ENCODE measurements at places on chromosomes 3 and 15.

DNA sequence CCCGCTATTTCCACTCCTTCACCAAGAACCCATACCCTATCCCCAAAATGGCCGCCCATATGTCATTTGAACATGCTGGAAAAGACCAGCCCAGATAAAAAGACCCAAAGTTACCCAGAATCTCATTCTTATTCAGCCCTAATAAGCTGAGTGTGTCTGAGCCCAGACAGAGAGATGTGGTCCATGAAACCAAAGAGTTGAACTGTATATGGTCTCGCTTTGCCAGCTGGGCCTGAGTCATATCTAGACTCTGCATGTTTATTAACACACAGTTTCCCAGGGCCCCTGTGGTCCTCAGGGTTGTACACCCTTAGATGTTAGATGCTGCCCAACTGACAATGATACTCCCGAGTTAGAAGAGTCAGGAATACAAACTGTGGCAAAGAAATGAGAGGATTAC, 201.9 kb upstream of the STRIT1 start:
- no peak for DNase-seq

DNA sequence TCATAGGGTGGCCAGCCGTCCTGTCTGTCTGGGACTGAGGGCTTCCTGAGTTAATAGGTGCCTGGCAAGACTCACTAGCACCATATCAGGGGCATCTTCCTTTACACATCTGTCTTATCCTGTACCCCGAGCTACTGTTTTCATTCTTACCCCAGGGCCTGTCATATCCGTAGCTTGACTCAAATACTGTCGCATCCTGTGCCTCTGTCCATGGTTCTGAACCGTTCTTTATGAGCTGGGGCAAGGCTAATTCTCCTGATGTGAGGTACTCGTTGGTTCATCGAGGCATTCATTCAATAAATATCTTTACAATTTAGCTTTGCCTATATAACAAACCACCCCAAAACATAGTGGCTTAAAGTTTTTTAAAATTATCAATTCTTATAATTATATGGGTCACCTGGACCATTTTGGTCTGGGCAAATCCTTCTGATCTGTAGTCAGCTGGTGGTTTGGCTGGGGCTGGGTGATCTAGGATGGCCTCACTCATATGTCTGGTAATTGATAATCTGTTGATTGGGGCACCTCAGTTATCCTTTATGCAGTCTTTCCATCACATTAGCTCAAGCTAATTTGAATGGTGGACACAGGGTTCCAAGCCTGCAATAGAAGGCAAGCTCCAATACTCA, 121.2 kb downstream of the TLE3 start:
- no peak for DNase-seq

DNA sequence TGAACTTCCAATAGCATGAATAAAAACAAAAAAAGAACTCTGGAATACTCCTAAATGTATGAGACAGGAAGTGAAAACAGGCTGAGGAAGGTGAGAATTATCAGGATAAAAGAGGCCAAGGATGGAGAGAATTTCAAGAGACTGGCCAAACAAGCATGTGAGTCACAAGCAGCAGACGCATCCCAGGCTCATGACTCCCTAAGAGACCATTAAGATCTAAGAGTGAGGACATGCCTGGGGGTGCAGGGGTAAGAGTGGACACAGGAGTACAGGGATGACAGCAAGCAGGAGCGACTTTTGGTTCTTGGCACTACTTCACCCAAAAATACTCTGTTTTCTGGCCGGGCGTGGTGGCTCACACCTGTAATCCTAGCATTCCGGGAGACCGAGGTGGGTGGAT, 7.1 kb downstream of the SCAMP2 start:
- no peak for DNase-seq

DNA sequence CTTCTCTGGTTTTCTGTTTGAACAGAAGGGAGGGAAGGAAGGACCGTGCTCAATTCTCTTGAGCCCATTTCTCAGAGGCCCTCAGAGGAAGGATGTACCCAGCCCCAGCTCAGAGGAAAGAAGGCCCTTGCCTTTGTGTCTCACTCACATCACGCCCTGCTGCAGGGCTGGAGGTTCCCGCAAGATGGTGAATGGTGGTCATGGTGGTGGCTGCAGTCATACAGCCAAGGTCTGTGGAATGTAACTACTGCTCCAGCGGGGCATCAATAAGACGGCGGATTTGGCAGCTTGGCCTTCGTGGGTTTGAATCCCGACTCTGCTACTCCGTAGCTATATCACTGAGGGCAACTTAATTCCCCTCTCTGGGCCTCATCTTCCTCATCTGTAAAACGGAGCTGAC, 62.9 kb downstream of the SLC6A1 start:
- DNase-seq: no peak

- DNase-seq: no peak
These were observed 20.2 kb downstream of the NBEAL2 start for GRCh38 chr3:46999516-47000197.

- no peak for DNase-seq
These were observed 24.9 kb upstream of the TPRG1 start for GRCh38 chr3:189146848-189147247.

- no peak for DNase-seq
These were observed 46.7 kb upstream of the ABHD2 start for GRCh38 chr15:89041507-89041906.

- no peak for DNase-seq
These were observed 682 bp downstream of the ITPKA start for GRCh38 chr15:41494190-41494921.

- DNase-seq: no peak
These were observed 84.1 kb downstream of the WNT5A start for GRCh38 chr3:55402886-55403609.

DNA sequence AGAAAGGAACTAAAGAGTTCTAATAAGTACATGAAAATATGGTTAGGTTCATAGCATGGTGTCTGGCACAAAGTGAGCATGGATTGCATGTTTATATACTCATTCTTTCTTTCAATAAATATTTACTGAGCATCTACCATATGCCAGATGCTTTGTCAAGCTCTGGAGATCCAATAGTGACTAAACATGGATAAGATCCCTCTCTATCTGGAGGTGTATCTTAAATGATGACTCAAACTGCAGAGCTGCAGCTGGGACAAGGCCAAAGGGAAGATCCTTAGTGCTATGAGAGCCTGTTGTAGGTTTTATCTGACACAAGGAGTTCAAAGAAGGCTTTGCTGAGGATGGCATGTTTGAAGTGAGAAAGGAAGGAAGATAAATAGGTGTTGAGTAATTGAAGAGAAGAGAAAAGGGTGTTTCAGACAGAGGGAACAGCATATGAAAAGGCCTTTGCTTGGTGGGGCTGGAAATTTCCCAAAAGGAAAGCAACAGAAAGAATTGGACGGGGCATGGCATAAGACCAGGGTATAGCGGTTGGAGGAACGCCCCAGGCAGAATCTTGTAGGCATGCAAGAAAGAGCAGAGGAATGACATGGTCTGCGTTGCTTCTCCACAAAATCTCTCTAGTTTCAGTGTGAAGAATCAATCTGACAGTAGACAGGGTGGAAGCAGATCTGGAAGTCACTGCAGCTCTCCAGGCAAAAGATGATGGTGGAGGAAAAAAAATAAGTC, 239.9 kb upstream of the LRTM1 start:
- no peak for DNase-seq

- peak; percentile 20 for DNase-seq
These were observed 294.0 kb downstream of the DIPK2A start for GRCh38 chr3:144265542-144266100.

DNA sequence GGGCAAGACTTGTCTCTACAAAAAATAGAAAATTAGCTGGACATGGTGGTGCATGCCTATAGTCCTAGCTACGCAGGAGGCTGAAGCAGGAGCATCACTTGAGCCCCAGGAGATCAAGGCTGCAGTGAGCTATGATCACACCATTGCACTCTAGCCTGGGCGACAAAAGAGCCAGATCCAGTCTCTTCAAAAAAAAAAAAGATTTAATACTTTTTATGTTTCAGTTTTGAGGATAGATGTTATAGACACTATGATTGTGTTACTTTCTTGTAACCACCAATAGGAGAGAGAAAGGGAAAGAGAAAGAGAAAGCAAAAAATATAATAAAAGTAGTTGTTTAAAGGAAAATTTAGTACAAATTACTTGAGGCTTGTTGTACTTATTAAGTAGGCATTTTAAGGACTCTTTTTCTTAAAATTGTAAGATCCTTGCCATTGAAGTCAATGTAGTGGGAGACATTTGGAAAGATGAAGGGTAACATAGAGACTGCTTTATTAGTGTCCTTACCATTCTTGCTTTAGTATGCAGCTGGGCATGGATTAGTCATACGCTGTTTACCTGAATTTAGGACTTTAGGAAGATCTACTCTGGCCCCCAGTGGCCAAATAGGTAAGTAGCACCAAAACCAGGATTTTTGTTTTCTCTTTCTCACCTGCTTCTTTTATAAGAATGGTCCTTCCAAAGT, 35.1 kb upstream of the ZDHHC23 start:
- DNase-seq: peak; percentile 21

DNA sequence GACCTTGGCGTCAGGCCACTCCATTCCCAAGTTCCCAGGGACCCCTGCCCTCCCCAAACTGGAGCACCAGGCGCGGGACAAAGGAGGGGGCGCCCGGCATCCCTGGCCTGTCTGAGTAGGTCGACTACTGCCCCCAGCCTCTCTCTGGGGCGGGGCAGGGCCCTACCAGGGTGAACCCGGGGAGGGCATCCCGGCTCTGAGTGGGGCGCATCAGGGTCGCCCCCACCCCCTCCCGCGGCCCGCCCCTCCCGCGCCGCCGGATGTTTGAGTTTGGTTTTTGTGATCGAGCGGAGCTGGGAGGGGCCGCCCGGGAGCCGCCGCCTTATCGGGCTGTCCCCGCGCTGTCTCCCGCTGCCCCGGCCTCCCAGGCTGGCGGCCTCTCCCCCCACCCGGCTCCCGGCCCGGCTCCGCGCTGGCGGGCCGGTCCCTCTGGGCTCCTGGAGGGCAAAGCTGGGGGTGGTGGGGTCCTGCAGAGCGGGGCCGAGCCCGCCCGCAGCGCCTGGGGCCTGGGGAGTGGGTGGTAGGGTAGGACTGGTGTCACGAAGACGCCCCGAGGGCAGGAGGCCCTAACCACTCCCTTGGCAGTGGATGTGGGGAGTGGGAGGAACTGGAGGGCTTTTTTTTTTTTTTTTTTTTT, 47.2 kb upstream of the SMAD6 start:
- DNase-seq: no peak

DNA sequence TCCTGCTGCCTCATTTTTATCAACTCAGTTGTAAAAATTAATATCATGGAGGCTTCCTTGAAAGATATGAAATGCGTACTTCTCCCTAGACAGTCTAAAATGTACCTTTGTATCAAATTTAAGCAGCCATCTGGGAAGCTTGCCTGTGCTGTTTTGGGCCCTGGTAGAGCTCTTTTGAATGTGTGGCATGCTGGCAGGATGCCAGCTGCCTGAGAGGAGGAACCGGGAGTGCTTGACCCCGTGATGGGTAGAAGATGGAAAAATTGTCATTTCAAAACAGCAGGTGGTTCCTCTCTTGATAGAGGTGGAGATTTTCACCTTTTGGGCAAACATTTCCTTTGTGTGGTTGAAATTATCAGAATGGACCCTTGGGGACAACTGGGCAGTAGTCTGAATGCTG, 245.3 kb downstream of the RPLP1 start:
- peak; percentile 32 for DNase-seq

- no peak for DNase-seq
These were observed 72.3 kb downstream of the PIAS1 start for GRCh38 chr15:68126396-68126795.

DNA sequence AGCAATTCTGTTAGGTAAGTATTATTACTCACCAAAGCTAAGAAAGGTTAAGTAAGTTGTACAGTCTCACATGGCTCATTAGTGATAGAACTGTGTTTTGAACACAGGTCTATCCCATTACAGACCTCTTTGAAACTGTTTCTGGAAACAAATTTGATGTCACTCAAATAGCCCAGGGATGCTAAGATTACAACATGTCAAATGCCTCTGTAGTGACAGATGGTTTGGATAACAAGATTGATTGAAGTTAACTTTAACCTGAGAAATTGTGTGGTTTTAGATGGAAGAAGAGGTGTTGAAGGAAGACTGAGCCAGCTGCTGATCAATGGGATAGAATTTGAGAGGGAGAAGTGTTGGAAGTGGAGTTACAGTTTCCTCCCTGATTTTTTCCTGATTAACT, 72.5 kb downstream of the SYN2 start:
- no peak for DNase-seq

GRCh38 chr15:31236184-31237042, 90.2 kb upstream of the KLF13 start:
- peak; percentile 71 for DNase-seq

DNA sequence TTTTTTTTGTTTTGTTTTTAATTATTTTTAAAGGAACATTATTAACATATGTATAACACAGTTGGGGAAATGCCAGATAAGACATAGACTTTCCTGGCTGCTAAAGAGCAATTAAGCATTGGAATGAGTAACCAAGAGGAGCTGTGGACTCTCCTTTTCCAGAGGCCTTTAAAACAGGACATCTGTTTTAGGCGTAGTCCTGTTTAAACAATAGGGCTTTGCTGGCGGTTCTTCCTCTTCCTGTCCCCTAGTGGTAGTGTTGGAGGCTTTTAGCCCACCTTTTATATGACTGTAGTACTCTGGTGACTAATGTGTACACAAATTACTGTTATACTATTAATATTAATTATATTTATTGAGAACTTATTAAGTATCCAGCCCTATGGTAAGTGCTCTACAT, 81.9 kb downstream of the PPARG start:
- DNase-seq: no peak

DNA sequence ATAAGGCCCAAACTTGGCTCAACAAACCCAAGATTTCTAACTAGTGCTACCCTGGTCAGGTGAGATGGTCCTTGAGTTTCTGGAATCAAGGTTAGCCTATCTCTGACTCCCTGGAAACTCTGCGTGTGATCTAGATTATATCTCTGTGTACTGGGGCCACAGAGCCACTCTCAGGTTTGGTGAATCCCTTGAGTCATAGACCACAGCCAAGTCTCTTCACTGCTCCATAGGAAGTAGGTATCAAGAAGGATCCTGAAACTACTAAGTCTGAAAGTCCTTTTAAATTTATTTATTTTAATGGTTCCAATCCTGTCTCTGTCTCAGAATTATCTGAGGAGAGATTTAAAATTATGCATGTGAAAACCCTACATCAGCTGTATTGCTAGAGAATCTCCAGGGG, 99.1 kb downstream of the TUSC7 start:
- no peak for DNase-seq
